HuH-7 (cell line): ENCODE measurements at places on chromosomes 13 and 19.
A peak's percentile ranks its signal among the peaks of the same experiment; 100 is the strongest.

DNA sequence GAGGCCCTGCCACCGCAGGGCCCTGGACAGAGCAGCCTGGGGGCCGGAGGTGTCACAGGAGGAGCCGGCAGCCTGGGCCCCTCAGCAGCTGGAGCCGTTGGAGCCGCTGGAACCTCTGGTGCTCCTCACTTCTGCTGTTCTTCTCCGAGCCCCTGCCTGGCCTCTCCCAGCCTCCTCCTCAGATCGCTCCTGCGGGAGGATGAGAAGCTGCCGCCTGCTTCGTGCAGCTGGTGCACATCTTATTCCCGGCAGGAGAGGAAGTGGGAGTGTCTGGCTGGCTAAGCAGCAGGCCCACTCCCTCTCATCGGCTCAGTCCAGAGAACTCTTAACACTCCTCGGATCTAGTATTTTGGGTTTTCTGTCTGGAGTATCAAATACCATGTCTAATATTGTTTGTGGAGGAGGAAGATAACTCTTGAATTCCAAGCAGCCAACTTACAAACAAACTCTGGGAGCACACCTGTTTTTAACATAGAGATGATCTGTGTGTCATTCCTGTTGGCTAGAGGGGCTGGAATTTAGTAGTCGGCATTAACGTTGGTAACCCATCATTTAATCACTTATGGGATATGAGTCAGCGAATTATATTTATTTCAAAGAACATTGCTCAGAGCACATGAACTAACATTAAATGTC is 37.1 kb upstream of the RNF113B start:
- DNase-seq = no peak

- DNase-seq = no peak
Measured at GRCh38 chr13:109100705-109101304, 471.4 kb downstream of the MYO16 start.

- no peak for DNase-seq
Measured at GRCh38 chr19:42445948-42446347, 3.2 kb upstream of the CXCL17 start.

GRCh38 chr13:51858433-51859247 is 3.1 kb upstream of the CCDC70 start:
- DNase-seq = no peak

DNA sequence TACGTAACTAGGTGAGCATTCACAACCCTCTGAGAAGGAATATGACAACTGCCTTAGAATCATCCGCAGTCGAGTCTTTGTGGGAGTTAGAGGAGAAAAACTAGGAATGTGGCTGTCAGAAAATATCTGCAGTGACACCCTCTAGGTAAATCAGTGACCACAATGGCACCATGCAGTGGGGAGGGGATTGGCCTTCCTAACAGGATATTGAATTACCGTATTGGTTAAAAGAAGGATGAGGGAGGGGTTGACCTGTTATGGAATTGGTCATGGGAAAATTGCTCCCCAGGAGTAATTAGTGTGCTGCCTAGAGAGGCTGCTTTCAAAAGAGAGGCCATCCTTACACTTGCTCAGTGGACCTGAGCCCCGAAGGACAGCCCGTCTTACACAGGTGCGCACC is 205.6 kb upstream of the SOX1 start:
- DNase-seq = no peak

GRCh38 chr13:31191748-31192147 is 8.0 kb upstream of the B3GLCT start:
- no peak for DNase-seq

GRCh38 chr19:54191011-54191810 is at the start of gene TSEN34:
TSEN34 (plus strand) TSS chr19:54191308; CDS start chr19:54191365, 57 bp downstream.
- DNase-seq = peak; percentile 69

DNA sequence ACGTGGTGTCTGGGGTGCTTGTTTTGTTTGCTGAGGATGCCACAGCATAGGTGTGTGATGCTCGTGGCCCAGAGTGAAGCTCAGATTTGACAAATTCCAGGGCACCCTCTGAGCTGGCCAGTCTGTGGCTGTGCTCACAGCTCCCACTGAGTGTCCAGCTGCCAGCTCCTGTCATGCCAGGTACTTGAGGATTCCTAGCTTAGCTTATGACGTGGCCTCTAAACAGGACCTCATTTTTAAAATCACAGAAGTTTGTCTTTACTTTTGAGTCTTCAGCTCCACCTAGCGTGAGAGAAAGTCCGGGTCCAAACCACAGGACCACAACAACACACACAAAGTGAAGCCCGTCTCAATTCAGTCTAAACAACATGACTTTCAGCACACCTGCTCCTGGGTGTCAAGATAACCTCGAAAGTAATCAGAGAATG is 117.3 kb downstream of the RAB20 start:
- no peak for DNase-seq

DNA sequence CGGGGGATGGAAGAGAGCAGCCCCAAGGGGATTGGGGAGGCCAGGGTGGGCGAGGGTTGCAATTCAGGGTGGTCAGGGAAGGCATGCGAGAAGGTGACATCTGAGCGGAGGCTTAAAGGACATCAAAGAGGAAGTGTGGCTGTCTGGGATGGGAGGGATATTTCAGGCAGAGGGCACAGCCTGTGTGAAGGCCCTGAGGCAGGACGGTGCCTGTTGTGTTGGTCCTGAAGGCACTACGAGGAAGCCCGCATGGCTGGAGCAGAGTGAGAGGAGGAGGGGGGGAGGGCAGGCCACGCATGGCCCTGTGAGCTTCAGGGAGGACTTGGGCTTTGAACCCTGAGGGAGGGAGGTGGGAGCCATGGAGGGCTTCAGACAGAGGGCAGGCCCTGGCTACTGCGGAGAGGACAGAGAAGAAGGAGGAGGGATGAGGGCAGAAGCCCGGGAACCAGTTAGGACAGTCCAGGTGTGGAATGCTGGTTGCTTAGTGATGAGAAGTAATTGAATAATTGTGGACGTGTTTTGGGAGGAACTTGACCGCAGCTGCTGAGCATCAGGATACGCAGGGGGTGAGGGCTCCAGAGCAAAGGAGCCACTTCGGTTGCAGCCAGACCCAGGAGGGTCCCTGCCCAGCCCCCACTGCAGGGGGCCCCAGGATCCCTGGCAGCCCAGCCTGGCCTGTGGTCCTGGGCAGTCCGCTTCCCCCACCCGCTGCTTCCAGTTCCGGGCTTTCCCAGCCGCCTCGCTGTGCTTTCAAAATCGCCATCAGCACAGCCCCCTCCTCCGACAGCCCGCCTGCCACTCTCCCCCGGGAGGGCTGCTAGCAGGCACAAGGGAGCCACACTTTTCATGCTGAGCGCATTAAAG is 6.2 kb downstream of the TLE6 start:
- DNase-seq = peak; percentile 67

DNA sequence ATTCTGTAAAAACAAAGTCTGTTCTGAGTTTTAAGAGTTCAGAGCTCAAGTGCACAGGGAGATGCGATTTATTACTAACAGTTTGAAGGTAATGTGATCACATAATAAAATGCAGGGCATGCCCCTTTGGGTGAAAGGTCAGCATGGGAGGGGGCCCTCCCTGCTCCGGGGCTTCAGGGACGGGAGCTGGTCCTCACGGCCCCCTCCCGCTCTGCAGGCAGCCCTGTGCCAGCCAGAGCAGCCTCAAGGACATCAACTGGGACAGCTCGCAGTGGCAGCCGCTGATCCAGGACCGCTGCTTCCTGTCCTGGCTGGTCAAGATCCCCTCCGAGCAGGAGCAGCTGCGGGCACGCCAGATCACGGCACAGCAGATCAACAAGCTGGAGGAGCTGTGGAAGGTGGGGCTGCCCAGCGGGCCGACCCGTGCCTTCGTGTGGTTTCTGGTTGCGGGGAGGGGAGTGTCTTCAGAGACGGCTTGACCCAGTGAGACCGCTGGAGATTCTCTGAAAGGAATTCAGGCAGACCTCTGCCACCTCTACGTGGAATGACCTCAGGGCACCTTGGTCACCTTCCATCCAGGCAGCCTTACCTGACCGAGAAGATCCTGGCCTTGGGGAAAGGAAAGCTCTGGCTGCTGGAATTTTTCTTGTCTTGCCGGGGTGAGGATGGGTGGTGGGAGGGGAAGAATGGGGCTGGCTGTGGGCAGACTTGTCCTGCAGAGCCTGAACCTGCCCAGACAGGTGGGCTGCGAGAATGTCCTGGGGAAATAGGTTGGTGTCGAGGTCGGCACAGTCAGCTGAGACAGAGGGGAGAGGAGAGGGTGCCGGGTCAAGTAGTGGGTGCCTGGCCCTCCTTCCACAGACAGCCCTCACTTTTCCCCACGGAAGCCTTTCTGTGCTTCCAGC is 19.0 kb downstream of the UPF1 start:
- DNase-seq = no peak

DNA sequence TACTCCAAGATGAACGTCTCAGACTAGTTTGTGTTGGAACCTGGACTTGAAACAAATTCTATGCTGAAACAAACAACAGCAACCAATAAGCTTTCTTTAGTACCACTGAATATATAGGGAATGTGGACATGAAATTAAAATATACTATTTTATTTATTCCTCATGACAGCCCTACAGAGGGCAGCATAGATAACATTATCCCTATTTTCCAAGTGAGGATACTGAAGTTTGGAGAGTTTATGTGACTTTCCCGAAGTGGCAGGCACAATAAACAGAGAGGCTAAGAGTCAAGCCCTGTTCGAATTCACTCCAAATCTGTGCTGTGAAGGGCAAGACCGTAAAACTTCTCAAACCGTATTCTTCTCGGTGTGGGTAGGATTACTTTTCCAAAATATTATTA is 509.9 kb upstream of the GPC6 start:
- DNase-seq = peak; percentile 0

- DNase-seq = no peak
Measured at GRCh38 chr19:39692166-39692565, 12.1 kb upstream of the LGALS14 start.

DNA sequence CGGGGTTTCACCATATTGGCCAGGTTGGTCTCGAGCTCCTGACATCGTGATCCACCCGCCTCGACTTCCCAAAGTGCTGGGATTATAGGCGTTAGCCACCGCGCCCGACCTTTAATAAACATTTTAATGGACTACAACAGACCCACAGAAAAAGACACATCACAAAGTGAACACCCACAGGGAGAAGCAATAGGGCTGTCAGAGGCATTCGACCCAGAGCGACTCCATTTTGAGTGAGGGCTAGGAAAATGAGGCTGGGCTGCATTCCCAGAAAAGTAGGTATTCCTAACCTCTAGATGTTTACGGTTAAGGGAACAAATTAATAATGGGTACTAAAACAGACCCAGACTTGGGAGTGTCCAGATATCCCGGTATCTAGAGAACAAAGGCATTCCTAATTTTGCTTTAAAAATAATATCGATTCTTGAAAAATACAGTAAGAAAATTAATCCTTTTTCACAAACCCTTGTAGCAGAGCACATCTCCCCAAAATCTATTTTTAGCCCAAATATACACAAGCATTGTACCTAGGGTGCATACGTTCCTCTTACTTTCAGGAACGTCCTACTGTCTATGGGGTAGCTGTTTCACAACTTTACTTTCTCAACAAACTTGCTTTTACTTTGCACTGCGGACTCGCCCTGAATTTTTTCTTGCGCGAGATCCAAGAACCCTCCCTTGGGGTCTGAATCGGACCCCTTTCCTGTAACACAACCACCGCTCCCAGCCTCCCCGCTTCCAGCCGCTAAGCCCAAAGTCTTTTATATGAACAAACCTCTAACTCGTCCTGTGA is 811 bp upstream of the ZNF8 start:
- no peak for DNase-seq

GRCh38 chr13:84607261-84608013 is 725.2 kb upstream of the SLITRK1 start:
- DNase-seq = no peak

GRCh38 chr13:107088061-107088460 is 520.1 kb upstream of the ARGLU1 start:
- DNase-seq = no peak
